ENCODE measurements at places on chromosomes 2 and 18. TPM values are rescaled to one million over a fixed set of nuclear protein-coding genes. Genes with fewer than 3 reads are reported as not detected.

DNA sequence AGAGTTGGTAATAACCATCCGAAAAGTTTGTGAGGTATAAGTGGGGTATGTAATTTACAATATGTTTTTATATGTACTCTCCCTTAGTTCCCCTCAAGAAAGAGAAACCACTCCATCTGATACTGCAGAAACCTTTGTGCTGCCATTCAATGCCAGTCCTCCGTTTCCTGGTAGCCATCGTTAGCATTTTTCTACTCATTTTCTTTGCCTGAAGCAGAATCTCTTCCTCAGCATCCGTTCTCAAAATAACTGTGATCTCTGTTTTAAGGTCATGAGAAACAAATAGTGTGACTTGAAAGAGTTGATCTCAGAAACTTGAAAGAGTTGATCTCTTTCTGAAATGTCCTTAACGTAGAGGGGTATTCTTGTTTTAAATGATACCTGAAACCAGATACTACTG lies 996 bp downstream of the PTCD3 start:
- peak overlapping the region; percentile 86 for H3K27ac ChIP-seq
- H3K4me1 ChIP-seq, result peaks cover 38% of the 10 kb centered on the region
- H3K4me3 ChIP-seq, result peak overlapping the region; percentile 76
- DNase-seq, result no peak

- H3K4me1 ChIP-seq, result peaks cover 5% of the 10 kb centered on the region
- H3K27me3 ChIP-seq, result no peaks in the 10 kb centered on the region
- no peak overlapping the region for H3K4me3 ChIP-seq
- H3K27ac ChIP-seq, result no peak overlapping the region
- no peaks in the 10 kb centered on the region for H3K36me3 ChIP-seq
These were observed 182.6 kb downstream of the PLCL1 start for GRCh38 chr2:197986977-197987376.

DNA sequence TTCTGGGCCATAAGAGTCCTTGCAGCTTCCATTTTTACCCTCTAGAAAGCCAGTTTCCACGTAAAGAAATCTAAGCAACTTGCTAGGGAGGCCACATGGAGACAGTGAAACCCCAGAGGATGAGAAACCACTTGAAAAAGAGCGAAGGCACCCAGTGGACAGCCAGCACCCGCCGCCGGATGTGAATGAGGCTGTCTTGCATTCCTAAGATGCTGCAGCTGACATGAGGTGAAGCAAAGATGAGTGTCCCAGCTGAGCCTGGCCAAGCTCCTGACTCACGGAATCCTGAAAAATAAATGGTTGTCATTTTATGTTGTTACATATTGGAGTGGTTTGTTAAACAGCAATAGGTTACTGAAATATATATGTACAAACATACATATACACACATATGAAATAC lies 65.9 kb upstream of the STPG4 start:
- H3K27me3 ChIP-seq, result no peaks in the 10 kb centered on the region
- H3K4me1 ChIP-seq, result peaks cover 16% of the 10 kb centered on the region
- no peak for DNase-seq
- no peak overlapping the region for H3K4me3 ChIP-seq
- no peaks in the 10 kb centered on the region for H3K36me3 ChIP-seq
- H3K27ac ChIP-seq, result no peak overlapping the region

DNA sequence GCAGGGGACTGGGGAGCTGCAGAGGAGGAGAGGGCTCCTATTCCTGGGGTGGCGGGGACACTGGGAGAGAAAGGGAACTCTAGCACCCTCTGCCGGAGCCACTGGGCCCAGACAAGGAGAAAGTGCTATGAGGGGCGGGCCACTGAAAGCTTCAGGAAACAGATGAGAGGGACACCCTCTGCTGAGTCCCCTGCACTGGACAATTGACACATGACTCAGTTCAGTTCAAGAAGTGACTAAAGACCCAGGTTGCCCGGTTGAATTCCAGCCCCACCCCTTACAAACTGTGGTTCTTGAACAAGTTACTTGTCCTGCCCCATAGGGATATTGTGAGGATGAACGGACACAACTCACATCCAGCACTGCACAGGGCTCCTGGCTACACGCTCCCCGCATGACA lies 5.0 kb downstream of the RUFY4 start:
- no peak overlapping the region for H3K27ac ChIP-seq
- H3K36me3 ChIP-seq, result no peaks in the 10 kb centered on the region
- no peaks in the 10 kb centered on the region for H3K4me1 ChIP-seq
- H3K4me3 ChIP-seq, result no peak overlapping the region
- no peak for DNase-seq
- H3K27me3 ChIP-seq, result no peaks in the 10 kb centered on the region

GRCh38 chr2:62038975-62039771 lies 133.7 kb downstream of the COMMD1 start:
- H3K36me3 ChIP-seq, result no peaks in the 10 kb centered on the region
- H3K27me3 ChIP-seq, result no peaks in the 10 kb centered on the region
- DNase-seq, result no peak
- H3K4me1 ChIP-seq, result no peaks in the 10 kb centered on the region

Gene CYBRD1
- total RNA-seq, result 39.9 TPM

Gene BOLL
- total RNA-seq, result not detected

All from heart right ventricle (tissue), 16 donors.